ENCODE measurements at places on chromosomes 1 and 21. TPM values are rescaled to one million over a fixed set of nuclear protein-coding genes. Genes with fewer than 3 reads are reported as not detected.

DNA sequence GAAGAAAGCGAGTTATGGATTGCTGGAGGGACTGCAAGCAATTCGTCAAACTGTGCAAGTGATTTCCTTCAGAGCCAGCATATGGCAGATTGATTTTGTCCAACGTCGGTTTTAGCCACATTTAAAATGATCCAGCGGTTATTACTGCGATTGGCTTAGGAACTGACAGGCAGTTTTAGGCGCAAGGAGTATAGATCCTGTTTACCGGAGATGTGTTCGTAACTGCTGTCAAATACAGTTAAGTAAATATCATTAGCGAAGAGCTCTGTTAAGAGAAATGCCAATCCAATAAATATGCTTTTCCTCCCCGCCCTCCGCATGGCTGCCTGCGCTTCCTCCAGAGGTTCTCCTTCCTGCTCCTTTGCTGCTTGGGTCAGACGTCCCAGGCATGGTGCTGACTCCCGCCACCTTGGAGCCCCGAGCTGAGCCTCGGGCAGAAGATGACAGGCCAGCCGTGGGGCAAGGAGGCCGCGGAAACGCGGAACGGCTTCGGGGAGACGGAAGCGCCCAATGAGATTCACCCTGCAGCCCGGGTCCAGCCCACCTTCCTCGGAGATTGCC lies 9.4 kb upstream of the BARHL2 start:
- no peaks in the 10 kb centered on the region for H3K36me3 ChIP-seq
- no peak for DNase-seq
- H3K27me3 ChIP-seq = peaks cover 65% of the 10 kb centered on the region
- H3K27ac ChIP-seq = no peak overlapping the region
- peaks cover 57% of the 10 kb centered on the region for H3K4me1 ChIP-seq

DNA sequence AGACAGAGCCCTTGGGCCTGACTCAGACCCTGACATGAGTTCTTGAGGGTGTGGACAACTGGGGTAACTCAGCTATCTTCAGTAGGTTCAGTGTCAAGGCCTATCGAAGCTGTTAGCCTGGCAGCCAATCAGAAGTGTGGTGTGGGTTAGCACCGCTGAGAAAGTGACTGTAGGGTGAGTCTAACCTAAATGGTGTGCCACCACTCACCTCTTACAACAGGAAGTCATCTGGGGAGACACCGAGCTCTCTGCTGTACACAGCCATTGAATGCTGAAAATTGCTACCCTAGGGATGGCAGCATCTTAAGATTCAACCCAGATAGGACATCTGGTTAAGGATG lies 44.6 kb downstream of the RASSF5 start:
- H3K4me1 ChIP-seq = no peaks in the 10 kb centered on the region
- H3K27me3 ChIP-seq = no peaks in the 10 kb centered on the region
- H3K4me3 ChIP-seq = no peak overlapping the region
- no peak for DNase-seq
- H3K36me3 ChIP-seq = no peaks in the 10 kb centered on the region

- no peak for DNase-seq
- H3K36me3 ChIP-seq = no peaks in the 10 kb centered on the region
- H3K27ac ChIP-seq = no peak overlapping the region
- no peaks in the 10 kb centered on the region for H3K4me1 ChIP-seq
Observed at GRCh38 chr1:210688512-210689234, 360.0 kb downstream of the HHAT start.

DNA sequence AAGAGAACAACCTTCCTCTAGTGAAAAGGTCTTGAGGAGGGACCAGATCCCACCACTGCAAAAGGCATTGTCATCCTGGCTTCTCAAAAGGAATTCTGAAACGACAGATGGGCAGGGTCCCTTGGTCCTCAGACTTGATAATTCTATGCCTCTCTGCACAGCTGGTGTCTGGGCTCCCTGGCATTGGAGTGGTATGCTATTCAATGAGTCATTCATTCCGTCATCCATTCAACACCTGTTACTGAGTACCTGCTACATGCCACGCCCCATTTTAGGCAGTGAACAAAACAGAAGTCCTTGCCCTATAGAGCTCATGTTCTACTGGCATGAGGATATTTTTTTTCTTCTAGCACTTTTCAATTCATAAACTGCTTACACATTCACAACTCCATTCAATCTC lies 45.8 kb upstream of the HMGB4 start:
- no peak overlapping the region for H3K4me3 ChIP-seq
- H3K4me1 ChIP-seq = no peaks in the 10 kb centered on the region
- H3K27ac ChIP-seq = no peak overlapping the region
- peak; percentile 11 for DNase-seq
- no peaks in the 10 kb centered on the region for H3K27me3 ChIP-seq
- H3K36me3 ChIP-seq = no peaks in the 10 kb centered on the region

PRKAA2 gene
- total RNA-seq = 99.4 TPM

CA14 gene
- 5.7 TPM for total RNA-seq

GRCh38 chr1:23354245-23354644 lies 10.2 kb upstream of the HNRNPR start:
- no peak overlapping the region for H3K4me3 ChIP-seq
- no peak for DNase-seq
- H3K27me3 ChIP-seq = no peaks in the 10 kb centered on the region

- no peak overlapping the region for H3K27ac ChIP-seq
- H3K4me1 ChIP-seq = no peaks in the 10 kb centered on the region
- H3K4me3 ChIP-seq = no peak overlapping the region
- DNase-seq = no peak
- H3K36me3 ChIP-seq = no peaks in the 10 kb centered on the region
- no peaks in the 10 kb centered on the region for H3K27me3 ChIP-seq
Observed at GRCh38 chr1:220430586-220430985, 97.3 kb upstream of the MARK1 start.

ZNF687 gene
- total RNA-seq = 26.3 TPM

S100A4 gene
- 144 TPM for total RNA-seq

SMCP gene
- total RNA-seq = not detected

- H3K4me1 ChIP-seq = peaks cover 62% of the 10 kb centered on the region
- H3K27me3 ChIP-seq = no peaks in the 10 kb centered on the region
- H3K36me3 ChIP-seq = no peaks in the 10 kb centered on the region
- DNase-seq = no peak
- no peak overlapping the region for H3K4me3 ChIP-seq
Observed at GRCh38 chr1:68173283-68173935, 58.9 kb downstream of the WLS start.

DNA sequence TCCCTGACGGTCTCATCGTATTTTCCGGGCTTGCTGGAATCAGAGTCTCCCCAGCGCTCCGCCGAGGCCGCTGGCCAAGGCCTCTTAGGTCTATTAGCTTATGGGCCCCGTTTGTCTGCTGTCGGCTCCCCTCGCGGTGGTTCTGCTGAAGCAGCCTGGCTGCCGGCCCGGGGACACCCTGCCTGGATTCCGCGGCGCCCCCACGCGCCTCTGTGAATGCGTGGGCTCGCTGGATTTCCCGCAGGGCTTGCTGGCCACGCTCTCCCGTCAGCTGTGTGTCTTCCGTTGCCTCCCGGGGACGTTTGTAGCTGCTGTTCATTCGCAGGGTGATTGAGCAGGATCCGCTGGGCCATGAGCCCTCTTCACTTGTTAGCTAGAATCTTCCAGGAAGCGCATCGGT lies 8.4 kb downstream of the LRRC3 start:
- no peaks in the 10 kb centered on the region for H3K27me3 ChIP-seq
- no peak for DNase-seq
- H3K36me3 ChIP-seq = no peaks in the 10 kb centered on the region
- no peak overlapping the region for H3K27ac ChIP-seq

DNA sequence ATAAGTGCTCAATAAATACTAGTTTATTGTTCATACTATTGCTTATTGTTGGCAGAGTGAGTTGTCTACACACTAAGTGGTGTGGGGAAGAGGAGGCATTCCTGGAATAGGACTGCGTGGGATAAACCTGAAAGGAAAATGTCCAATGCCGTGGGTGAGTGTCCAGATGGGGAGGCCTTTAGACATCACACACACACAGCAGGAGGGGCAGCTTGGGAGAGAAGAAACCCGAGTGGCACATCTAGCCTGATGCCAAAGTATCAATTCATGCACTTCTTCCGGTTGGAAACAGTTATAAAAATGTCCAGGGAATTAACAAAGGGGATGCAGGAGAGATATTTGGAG lies 27.3 kb downstream of the CCN1 start:
- H3K27me3 ChIP-seq = no peaks in the 10 kb centered on the region
- peaks cover 15% of the 10 kb centered on the region for H3K4me1 ChIP-seq
- H3K4me3 ChIP-seq = no peak overlapping the region
- no peaks in the 10 kb centered on the region for H3K36me3 ChIP-seq

DNA sequence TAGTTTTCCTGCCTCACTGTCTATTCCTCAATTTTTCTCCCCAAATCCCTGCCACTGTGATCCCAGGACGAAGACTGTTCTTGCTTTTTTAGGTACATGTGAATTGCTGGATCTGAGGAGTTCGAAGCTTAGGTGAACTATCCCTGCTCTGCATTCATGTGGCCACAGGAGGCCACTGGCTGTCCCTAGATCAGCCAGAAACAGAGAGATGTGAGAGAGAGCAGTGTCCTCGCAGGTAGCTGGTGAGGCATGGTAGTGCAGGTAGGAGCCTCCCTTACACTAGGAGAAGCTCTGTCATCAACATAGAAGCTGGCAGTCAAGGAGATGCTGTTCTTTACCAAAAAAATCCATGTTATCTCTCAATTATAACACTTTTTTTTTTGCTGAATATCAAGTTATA lies 71.5 kb downstream of the USP24 start:
- peaks cover 6% of the 10 kb centered on the region for H3K4me1 ChIP-seq
- H3K4me3 ChIP-seq = no peak overlapping the region

Data from right atrium auricular region (tissue), 2 donors.